Germinal center (tissue), 1 donor: ENCODE measurements at places on chromosomes 13 and 19.

GRCh38 chr19:52662631-52663030, 24.5 kb upstream of the ZNF83 start:
- no peak for DNase-seq

DNA sequence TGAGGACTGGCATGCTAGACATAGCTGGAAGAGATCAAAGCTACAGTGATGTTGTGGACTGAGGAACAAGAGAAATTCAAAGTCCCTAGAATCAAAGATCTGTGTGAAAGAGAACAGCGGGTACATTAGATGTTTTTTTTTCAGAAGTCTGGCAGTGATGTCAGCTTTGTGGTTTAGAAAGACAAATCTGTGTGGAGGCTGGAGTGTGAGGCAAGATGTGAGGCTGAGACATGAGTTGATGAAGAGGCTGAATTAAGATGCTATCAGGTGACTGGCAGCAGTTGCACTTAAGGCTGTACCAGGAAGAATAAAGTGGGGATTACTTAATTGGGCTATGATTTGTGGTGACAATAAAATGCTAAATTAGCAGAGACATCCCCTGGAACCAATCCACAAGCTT, 46.5 kb downstream of the DNAJC3 start:
- DNase-seq = no peak

GRCh38 chr19:49071860-49072547, 495 bp downstream of the KCNA7 start:
- peak; percentile 38 for DNase-seq

- no peak for DNase-seq
These were observed 5.1 kb downstream of the IQCN start for GRCh38 chr19:18269070-18269723.

DNA sequence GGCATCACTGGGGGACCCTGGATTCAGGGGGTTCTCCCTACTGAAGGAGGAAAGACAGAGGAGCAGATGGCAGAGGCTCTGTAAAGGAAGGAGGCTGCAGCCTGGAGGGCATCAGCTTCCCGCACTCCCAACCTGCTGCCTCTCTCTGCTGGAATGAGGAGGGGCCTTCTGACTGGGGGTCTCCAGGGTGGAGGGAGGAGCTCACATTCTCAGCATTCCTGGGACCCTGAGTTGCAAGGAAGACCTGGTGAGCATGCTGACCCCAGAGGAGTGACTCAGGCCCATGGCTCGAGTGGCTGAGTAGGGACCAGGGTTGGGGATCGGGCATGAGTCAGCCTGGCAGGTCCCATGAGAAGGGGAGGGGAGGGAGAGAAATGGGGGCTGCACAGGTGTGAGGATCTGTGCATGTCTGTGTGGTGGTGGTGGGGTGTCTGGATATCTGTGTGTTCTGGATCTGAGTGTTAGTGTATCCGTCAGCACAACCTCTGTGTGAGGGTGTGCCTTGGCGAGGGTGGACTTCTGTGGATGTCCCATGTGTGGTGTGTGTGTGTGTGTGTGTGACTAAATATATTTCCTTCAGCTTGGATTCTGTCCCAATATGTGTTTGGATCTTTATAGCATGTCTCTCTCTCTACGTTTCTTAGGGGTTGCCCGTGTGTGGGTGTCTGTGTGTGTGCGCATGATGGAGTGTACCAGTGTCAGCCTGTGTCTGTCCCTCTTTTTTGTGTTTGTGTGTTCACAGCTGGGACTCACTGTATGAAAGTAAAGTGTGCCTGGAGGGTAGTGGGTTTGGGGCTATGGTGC, 4.6 kb downstream of the AXL start:
- DNase-seq = no peak

DNA sequence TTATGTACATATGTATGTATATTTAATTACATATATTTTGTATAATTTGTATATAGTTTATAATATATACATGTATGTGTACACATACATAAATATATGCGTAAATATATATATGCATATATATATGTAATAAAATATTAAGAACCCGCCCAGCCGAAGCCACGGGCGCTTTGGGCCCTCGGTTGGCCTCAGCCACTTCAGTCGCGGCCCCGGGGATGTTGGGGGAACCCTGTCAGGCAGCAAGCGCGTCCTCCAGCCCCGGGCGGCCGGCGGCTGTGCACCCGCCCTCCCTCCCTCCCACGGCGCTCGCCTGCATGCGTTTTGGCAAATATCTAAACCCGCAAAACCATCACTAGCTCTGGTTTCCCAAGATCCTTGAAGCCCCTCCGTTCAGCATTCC, 7.9 kb upstream of the ZNF606 start:
- no peak for DNase-seq

- DNase-seq = no peak
These were observed 93.0 kb downstream of the SLC7A1 start for GRCh38 chr13:29502391-29503008.

GRCh38 chr19:17420475-17420924, 653 bp downstream of the MVB12A start:
- DNase-seq = peak; percentile 40

DNA sequence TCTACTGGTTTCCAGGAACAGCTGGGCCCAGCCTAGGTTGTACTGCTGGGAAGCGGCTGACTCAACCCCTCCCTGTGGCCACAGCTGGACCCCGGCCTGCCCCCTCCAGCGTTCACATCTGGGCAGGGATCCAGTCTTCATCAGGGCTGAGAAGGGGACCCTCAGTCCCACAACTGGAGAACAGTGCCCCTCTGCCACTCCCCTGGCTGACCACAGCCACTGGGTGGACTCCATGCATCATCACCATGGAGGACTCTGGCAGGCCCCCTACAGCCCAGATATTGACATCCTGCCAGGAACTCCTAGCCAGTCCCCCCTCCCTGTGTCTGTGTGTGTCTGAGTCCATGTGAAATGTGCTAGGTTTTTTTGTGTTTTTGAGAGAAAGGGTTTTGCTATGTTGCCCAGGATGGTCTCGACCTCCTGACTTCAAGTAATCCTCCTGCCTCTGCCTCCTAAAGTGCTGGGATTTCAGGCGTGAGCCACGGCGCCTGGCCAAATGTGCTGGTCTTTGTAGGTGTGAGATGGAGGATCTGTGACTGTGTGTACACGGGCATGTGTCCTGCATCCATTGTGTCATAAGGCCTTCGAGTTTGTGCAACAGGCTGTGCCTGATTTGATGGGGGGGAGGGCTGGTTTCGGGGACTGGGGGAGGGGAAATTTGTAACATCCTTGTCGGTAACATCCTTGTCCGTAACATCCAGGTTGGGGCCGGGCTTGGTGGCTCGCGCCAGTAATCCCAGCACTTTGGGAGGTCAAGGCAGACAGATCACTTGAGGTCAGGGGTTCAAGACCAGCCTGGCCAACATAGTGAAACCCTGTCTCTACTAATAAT, 4.0 kb upstream of the HOOK2 start:
- no peak for DNase-seq

- no peak for DNase-seq
These were observed 200.6 kb downstream of the LHFPL6 start for GRCh38 chr13:39402221-39402970.

DNA sequence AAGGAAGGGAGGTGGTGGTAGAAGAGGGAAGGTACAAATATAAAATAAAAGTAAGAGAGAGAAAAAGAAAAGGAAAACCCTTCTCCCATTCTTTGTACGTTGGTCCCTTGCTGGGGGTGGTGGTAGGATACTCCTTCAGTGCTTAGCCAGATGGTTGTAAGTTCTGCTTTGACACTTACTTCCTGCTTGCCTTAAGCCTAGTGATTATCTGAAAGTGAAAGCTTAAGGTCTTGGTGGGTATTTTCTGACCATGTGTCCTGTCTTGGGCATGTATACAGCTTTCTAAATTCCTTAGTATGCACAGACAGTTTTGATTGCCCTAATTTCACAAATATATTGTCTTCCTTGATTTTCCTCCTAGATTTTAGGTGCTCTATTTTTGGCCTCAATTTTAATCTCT, 314.8 kb downstream of the PCDH17 start:
- no peak for DNase-seq

GRCh38 chr13:33723772-33724435, 94.0 kb upstream of the RFC3 start:
- peak; percentile 79 for DNase-seq

- DNase-seq = no peak
These were observed 9.9 kb upstream of the SELENOW start for GRCh38 chr19:47768604-47769003.

DNA sequence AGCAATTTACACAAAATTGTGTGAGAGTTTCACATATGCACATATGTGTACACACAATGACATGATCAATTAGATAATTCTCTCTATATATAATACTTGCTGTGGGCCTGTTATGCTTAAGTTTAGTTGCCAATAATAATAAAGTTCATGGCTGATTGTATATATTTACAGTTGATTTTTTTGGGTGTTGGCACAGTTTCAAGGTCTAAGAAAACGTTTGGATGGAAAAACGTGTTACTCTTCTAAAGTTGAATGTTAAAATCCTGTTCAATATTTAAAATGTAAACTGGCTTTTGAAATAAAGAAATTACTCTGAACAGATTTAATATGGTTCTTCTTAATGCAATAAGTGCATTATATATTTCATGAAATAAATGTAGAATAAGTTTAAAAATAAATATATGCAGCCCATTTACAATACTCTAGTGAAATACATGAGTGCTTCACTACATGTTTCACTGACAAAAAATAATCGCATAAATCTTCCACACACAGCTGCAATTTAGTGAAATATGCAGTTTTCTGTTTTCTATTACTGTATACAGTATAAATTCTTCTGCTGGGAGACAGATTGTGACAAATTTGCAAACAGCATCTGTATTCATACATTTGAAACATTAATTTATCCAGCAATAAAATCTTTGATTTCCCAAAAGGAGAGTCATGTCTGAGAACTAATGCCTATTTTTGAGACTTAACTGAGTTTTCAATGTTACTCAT, 586.9 kb upstream of the KLHL1 start:
- no peak for DNase-seq

GRCh38 chr13:43232873-43233265, 209.5 kb downstream of the DNAJC15 start:
- no peak for DNase-seq

DNA sequence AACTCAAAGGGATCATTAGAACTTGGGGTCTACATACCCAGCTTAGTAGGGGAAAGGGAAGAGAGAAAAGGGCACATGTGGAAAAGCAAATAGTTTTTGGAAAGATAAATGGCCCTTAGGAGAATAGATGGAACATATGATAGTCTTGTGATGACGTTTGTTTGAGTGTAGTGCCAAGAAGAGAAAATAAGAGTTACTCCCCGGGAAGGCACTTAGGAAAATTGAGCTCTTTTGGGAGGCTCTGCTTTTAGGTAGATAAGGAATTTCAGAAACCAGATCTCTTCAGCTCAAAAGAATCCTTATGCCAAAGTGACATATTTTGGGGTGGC, 44.8 kb upstream of the SERTM1 start:
- no peak for DNase-seq

DNA sequence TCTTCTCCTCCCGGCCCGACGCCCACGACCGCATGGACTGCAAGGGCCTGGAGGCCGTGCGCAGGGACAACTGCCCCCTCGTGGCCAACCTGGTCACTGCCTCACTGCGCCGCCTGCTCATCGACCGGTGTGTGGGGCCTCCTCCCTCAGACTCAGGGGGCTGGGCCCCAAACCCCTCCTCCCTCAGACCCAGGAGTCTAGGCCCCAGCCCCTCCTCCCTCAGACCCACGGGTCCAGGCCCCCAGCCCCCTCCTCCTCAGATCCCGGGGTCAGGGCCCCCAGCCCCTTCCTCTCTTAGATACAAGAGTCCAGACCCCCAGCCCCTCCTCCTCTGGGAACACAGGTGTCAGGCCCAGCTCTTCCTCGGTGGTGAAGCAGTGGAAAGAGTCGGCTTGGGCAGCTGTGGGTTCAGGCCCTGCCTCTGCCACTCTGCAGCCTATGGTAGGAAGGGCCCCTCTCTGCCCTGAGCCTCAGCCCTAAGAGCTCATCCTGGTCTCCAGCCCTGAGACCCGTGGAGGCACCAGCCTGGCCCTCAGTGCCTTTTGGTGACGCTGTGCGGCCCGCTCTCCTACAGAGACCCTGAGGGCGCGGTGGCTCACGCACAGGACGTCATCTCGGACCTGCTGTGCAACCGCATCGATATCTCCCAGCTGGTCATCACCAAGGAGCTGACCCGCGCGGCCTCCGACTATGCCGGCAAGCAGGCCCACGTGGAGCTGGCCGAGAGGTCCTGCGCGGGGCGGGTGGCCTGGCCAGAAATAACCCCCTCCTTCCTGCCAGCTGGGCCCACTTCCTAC, 3.7 kb upstream of the SPIB start:
- DNase-seq = peak; percentile 90
